ENCODE measurements at places on chromosomes 11 and 22. TPM values are rescaled to one million over a fixed set of nuclear protein-coding genes. Genes with fewer than 3 reads are reported as not detected.

Gene SLCO2B1
- 30.5 TPM for total RNA-seq

Gene FAM180B
- total RNA-seq, result 0.66 TPM

Gene IL10RA
- 14.3 TPM for total RNA-seq

Gene OR8D1
- not detected for total RNA-seq

Gene WNT11
- total RNA-seq, result 5.4 TPM

Gene PYGM
- 57.2 TPM for total RNA-seq

Gene OMP
- not detected for total RNA-seq

Gene TMPRSS4
- total RNA-seq, result 0.33 TPM

Gene TESMIN
- 0.78 TPM for total RNA-seq

Gene SHANK3
- 7.0 TPM for total RNA-seq

Gene TBX10
- not detected for total RNA-seq

Gene CST6
- not detected for total RNA-seq

Gene UBQLNL
- 0.19 TPM for total RNA-seq

Gene MYEOV
- total RNA-seq, result not detected

Gene KCNJ5
- 0.83 TPM for total RNA-seq

Gene ANKK1
- 0.29 TPM for total RNA-seq

Gene C11orf87
- total RNA-seq, result not detected
